CD4-positive, alpha-beta T cell (primary cell): ENCODE measurements at places on chromosomes 11 and 22.

GRCh38 chr11:64947208-64947814, 11.6 kb upstream of the GPHA2 start:
- no peak for DNase-seq

DNA sequence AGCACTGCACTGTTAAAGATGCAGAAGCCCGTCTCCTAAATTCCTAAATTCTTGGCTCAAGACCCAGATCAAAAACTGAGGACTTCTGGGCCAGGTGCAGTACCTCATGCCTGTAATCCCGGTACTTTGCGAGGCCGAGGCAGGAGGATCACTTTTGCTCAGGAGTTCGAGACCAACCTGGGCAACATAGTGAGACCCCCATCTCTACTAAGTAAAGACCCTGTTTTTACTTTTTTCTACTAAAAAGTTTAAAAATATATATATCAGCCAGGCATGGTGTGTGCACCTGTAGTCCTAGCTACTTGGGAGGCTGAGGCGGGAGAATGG, 29.7 kb downstream of the PDGFB start:
- DNase-seq: no peak

GRCh38 chr11:128431931-128432330, 155.4 kb downstream of the ETS1 start:
- no peak for DNase-seq

DNA sequence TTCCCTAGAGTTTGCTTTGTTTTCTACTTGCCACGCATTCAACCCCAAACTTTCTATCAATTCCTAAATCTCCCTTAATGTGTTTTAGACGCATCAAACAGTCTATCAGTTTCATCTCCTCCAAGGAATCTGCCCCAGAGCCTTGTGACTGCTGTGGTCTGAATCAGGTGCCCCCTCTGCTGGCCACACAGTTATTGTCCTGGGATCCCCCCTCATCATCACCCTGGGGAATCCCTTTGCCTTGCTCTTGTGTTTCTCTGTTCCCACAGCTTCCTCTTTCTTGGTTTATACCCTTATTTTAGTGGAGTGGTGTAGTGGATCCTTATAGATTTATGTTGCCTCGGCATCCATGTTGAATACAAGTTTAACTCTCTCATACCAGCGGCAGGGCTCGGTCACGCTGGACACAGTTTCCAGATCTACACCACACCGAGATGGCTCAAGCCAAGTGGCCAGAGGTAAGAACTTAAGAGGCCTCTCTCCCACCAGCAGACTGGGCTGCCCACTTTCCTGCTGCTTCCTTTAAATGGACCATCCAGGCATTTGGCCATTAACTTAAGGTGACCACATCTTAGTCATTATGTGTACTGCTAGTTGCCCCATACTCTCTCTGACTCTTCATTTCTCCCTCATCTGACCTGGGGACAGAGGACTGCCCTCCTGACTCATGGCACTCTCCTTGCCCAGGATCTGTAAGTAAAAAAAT, 8.2 kb downstream of the UPB1 start:
- DNase-seq: peak; percentile 53

DNA sequence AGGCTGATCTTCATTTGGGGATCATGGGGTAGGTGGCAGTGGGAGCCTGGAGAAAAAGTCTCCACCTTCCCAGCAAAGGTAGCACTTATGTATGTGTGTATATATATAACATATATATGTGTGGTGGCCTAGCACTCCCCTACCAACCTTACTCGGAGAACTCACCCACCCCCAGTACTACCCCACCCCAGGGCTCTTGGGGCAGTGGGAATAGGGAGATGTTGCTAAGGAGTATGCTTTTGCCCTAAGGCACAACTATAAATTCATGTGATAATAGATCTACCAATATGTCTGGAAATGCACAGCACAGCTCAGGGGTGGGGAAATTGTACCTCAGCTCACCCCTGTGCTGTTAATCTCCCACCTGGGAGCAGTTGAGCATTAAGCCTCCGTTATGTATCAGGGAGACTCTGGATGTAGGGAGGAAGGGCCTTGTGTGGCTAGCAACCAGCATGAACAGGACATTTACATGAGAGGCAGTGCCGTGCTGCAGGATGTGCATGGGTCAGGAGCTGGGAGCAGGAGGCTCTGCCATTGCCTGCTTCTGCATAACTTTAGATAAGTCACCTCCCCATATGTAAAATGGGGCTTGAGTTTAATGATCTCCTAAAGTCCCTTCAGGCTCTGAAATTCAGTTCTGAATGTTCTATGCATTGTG, 57.3 kb downstream of the C11orf91 start:
- DNase-seq: no peak
